ENCODE measurements at places on chromosomes 3 and 15.

DNA sequence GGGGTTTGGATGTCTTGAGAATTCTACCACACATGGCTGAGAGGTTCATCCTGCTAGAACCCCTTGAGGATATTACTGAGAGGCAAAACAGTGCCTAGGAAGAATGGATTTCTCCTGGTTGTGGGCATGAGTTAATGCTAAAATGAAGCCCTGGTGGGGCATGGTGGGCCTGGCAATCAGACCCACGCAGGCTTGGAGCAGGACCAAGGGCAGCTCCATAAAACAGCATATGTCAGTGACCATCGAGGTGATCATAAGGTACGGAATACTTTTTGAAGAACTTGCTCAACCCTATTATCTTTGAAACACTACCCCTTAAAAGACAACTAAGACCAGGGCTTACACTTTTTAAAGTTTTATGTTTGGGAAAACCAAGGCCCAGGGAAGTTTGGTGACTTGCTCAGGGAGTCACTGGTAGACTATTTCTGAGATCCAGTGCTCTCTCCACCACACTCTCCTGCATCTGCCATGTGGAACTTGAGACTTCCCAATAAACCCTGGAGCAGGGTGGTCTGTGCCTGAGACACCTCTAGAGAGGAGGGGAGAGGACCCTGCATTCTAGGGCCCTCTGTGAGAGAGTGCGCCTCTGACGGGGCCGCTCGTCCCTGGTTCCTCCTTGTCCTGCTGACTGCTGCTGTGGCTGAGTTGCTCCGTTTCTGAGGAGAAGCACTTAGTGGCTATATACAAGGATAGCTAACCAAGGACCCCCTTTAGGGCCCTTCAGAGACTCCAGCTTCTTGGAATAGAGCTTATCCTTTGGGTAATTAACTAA, 28.0 kb upstream of the TIMP4 start:
- no peak for DNase-seq

GRCh38 chr3:71587958-71588357, 4.4 kb upstream of the FOXP1 start:
- no peak for DNase-seq

DNA sequence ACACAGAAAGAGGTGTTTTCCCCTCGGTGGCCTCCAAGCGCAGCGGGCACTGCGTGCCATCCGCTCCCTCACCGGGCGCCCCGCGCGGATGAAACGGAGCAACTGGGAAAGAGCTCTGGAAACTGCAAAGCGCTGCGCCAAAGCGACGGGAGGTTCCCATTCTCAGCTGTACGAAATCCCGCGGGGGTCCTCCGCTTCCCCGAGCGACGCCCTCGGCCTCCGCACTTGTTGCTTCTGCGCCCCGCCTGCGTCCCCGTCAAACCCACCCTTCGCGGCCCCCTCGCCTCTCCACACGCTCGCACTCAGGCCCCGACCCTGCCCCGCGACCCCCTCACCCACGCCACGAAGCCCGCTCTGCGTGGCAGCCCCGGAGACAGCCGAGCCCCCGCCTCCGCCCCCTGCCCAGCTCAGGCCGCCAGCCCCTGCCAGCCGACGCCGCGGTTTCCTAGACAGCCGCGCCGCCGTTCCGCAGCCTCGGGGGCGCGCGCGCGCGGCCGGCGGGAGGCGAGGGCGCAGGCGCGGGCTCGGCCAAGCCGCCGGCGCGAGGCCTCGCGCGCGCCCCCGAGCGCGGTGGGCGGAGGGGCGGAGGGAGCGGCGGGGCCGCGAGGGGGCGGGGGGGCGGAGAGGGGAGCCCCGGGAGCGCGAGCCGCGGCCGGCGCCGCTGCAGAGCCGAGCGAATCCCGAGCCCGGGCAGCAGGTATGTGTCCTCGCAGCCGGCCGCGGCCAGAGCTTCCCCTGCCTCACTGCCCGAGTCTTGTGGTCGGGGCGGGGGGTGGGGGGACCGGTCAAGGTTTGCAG, at the start of gene TMEM266:
TSS of gene TMEM266 (plus strand) at position 666 of the 798 bp plus-strand sequence. CDS start 74,279 bp downstream, outside the sequence.
- no peak for DNase-seq

DNA sequence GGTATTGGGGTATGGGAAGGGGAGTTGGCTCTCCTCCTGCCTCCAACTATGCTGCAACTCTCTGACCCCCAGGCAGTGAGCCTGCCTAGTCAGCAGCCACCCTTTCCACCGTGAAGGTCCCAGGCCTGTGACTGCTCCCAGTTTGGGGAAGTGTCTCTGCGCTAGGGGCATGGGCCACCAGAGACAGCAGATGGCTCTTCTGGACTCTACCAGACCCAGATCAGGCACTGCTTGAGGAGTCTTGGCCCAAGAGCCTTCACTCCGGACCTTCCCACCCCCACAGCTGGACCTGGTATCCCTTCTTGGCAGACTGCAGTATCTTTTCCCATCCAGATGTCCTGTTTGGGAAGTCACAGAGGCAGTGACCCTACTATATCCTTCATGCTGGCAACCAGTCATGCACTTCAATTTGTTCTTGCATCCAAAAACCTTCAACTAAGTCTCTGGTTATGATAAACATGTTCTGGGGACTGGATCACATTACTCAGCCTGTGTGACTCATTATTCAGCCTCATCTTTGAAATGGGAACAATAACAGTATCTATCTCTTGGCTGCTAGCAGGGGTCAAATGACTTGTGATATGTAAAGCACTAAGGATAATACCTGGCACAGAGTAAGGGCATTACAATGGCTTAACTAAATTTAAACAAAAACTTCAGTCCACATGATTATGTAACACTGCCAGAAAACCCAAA, 62.7 kb downstream of the POMGNT2 start:
- no peak for DNase-seq

- DNase-seq = peak; percentile 62
Observed at GRCh38 chr3:42651248-42652091, 2.0 kb upstream of the ZBTB47 start.

- DNase-seq = peak; percentile 87
Observed at GRCh38 chr3:8629151-8630021, 15.2 kb downstream of the SSUH2 start.

GRCh38 chr3:10635446-10636076, 130.2 kb upstream of the ATP2B2 start:
- DNase-seq = no peak

DNA sequence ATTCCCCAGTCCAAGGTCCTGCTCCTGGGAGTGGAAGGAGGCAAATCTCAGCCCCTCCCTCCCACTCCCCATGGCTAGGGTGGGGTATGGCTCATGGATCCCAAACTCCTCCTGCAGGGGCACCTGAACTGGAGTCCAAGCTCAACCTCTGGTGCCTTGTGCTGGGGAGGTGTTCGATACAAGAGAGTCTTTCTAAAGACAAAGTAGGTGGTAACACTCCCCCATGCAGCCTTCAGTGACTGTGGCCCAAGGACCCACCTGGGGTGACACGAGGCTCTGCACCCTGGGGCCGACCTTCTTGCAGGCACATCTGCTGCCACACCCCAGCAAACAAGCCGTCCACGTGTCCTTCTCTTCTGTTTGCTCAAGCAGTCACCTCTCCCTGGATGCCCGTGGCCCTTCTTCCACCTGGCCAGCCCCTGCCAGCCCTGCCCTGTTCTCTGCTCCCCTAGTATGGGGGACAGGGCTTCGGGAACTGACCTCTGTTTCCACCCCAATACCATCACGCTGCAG, 36.7 kb upstream of the SLC6A11 start:
- no peak for DNase-seq

DNA sequence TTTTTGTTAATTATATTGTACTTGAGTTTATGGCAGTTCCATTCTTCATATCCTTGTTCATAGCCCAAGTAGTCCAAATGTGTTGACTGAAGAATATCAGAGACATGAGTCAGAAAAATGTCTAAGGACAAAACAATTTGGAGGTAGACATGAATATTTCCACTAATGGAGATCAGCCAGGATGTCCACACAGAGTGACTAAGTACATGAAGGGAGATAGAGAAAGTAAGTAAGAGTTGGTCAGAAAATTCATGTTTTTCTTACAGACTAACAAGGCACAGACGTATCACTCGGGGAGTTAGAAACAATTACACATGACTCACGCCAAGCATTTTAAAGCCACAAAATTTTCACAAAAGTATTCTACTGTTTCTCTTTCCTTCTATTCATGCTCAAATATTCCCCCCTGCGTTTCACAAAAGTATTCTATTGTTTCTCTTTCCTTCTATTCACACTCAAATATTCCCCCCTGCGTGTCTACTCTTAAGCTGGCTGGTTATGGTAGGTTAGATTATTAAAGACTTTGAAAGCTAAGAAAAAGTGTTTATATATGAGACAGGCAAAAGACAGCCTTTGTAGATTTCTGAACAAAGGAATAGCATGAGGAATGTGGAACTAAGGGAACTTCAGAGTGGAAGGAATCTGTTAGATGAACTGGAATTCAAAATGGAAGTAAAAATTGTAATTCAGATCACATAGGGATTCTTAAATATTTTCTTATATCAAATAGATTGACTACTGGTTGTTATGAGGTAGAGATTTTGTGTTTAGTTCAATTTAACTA, 648.7 kb upstream of the CCDC54 start:
- DNase-seq = peak; percentile 3

GRCh38 chr3:194134757-194135515, 1.0 kb upstream of the HES1 start:
- DNase-seq = peak; percentile 43

DNA sequence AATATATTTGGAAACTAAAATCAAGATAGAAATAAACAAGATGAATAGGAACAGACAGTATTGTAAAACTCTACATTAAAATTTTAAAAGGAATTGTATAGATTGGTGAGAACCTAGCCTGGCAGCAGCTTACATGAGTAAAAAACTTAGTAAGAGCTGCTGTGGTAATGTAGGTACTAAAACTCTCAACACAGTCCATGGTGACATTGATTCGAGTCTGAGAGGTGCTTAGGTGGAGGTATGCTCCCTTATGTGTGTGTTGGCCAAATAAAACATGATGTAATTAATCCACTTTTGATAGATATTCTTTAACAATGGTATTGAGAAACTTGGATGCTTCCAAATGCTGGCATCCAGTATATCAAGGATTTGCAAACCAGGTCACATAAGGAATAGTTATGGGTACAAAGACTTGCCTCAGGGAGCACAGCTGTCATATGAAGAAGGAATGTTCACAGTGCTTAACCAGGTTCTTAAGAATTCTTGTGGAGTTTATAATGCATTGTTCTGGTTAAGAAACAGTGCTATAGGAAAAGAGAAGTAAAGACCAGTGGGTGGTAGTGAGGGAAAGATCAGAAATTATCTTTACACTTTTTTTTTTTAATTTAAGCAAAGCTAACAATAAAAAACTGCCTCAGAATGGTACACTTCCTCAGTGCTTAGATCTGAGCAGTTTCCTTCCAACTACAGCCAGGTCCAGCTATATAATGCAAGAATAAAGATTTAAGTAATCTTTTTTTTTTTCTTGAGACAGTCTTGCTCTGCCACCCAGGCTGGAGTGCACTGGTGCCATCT, 24.6 kb upstream of the IL20RB start:
- DNase-seq = no peak

- no peak for DNase-seq
Observed at GRCh38 chr3:5476403-5476802, 288.9 kb downstream of the EDEM1 start.

DNA sequence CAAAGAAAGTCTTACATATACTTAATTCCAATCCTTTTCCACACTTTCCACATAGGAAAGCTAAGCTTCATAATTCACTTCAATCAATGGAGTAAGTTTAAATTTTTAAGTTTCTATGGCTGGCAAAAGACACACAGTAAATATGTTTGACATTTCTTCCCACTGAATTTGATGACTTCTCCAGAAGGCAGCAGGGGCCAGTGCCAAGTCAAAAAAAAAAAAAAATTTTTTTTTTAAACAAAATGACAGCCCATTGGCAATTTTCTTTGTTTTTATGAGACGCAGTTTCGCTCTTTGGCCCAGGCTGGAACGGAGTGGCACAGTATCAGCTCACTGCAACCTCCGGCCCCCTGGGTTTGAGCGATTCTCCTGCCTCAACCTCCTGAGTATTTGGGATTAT, 28.7 kb downstream of the ATP13A3 start:
- no peak for DNase-seq

DNA sequence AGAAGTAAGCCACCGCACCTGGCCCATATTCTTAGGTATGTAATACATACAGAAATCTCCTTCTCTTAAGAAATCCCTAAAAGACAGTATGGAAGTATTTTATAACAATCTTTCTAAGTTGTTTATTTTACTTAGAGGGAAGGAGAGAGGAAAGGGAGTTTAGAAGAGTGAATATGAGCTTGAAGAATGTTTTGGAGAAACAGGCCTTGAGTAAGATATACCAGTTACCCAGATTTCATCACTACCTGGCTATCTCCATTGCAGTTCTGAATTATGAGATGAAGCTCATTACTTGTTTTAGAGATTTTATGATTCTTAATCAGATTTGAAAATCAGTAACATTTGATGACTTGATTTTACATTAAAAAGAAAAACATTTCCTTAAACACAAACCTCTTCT, 71.9 kb downstream of the DCUN1D1 start:
- DNase-seq = no peak

GRCh38 chr3:172279191-172279640, 169.0 kb downstream of the GHSR start:
- no peak for DNase-seq

GRCh38 chr3:194265996-194266964, 84.8 kb downstream of the CPN2 start:
- no peak for DNase-seq

DNA sequence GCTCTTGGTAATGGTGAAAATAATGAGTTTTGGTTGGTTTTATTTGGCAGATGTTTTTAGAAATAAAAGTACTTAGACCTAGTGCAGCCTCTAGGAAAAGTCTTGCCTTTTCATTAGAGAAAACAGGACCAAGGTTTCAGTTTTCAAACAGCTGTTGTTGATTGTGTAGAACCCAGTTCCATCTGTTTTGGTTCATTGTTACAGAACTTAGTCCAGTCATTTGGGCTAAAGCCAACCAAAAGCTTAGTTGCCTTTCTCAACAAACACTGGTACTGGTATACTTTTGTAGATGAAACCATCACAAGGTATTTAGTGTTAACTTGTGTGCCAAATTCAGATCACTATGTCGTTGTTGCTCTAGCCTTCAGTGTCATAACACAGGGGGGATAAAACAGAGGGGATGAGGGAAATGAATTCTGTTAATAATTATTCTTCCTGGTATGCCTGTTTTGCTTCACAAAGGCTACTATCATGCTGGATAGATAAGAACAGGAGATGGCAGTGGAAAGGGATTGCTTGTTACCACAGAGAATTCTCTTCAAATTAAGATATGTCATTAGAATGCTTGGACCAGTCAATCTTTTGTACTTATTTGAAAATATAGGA, 12.6 kb upstream of the APH1B start:
- no peak for DNase-seq

GRCh38 chr15:88535100-88535499, 11.4 kb downstream of the DET1 start:
- no peak for DNase-seq

GRCh38 chr3:11329777-11330176, 57.6 kb downstream of the ATG7 start:
- DNase-seq = no peak

- DNase-seq = no peak
Observed at GRCh38 chr3:7630351-7630911, 769.5 kb downstream of the GRM7 start.

DNA sequence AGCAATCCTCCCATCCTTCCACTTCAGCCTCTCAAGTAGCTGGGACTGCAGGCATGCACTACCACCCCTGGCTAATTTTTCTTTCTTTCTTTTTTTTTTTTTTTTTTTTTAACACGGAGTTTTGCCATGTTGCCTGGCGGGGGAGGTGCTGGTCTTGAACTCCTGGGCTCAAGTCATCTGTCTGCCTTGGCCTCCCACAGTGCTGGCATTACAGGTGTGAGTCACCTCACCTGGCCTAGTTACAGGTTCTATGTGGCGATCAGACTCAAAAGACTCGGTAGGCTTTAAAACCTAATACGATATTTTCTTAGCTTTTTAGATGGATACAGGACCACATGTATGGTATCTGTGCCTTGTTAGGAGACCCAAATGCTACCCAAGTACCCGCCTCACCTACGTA, 14.0 kb upstream of the SLC25A26 start:
- no peak for DNase-seq

Measured in T1000 (cell line).